ENCODE measurements at places on chromosomes 4 and X. TPM values are rescaled to one million over a fixed set of nuclear protein-coding genes. Genes with fewer than 3 reads are reported as not detected.

CENPI gene
- total RNA-seq: 19.4 TPM

- no peak for DNase-seq
Observed at GRCh38 chr4:88860586-88860985, 163.0 kb upstream of the NAP1L5 start.

SHOX gene
- not detected for total RNA-seq

DNA sequence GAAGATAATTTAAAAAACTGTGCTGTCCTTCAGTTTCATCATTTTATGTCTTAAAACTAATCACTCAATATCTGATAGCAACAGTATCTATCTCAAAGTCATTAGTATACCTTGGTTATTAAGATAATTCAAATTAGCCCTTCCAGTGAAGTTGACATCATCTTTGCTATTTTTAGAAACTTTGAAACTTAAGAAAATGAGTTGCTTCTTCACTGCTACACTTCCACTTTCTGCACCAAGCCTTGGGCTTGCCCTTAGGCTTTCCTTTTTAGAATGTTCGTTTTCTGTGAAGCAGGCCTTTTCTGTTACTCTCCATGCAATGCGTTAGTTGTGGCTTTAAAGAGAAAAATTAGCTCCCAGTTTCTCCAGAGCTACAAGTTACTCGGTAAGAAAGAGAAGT, 4.4 kb upstream of the VAMP7 start:
- DNase-seq: no peak

- no peak for DNase-seq
Observed at GRCh38 chr4:141807103-141807891, 170.9 kb downstream of the IL15 start.

DNA sequence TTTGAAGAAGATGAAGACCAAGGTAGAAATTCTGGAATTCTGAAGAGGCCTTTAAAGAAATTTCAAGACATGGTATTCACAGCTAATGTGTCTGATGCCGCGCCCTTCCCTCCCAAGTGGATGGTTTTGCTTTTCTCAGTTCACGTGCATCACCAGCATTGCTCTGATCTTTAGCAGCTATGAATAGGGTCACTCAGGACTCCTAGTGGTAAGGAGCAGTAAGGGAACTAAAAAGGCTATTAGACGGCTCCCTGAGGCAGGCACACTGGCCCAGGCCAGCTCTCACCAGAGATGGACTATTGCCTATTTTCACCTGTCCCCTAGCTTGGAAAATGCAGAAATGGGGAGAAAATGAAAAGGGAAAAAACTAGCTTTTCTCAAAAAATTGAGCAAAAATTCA, 447.5 kb upstream of the RASGEF1B start:
- DNase-seq: no peak

- DNase-seq: no peak
Observed at GRCh38 chr4:145888393-145888792, 50.2 kb downstream of the ZNF827 start.

- no peak for DNase-seq
Observed at GRCh38 chr4:185992585-185992984, 76.4 kb upstream of the TLR3 start.

DNA sequence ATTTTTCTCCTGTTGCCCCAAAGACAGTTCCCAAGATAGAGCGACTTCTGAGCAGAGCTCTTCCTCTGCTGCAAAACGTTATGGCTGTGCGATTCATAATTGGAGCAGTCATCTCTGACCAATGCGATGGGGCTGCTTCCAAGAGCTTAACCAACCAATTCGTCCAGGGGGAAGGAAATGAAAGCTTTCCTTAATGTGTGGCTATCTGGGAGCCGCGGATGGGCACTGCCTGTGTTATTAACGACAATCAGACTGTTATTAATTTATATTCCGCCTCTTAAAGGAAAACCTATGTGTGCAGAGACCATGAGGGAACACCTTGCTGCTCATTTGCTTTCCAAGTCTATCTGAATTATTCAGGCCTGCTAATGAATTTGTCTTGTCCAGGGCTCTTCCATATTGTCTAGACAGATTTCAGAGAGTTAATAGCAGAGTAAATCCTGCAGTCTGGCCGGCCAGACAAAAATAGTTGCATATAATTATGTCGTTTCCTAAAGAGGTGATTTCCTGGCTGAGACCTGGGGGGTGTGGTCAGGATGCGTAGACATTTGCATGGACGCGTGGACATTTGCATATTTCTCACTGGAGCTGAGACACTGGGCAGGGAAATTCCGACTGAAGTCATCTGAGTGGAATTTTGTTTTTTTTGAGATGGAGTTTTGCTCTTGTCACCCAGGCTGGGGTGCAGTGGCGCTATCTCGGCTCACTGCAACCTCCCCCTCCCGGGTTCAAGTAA, 135.4 kb downstream of the HMX1 start:
- no peak for DNase-seq

GRCh38 chr4:124333466-124333865, 379.1 kb downstream of the ANKRD50 start:
- no peak for DNase-seq

GRCh38 chr4:150699599-150699998, 117.6 kb downstream of the MAB21L2 start:
- no peak for DNase-seq

CLDN2 gene
- total RNA-seq: not detected

PCDH7 gene
- total RNA-seq: not detected

GRCh38 chr4:147620315-147620714, 3.1 kb downstream of the TMEM184C start:
- DNase-seq: peak; percentile 37

DNA sequence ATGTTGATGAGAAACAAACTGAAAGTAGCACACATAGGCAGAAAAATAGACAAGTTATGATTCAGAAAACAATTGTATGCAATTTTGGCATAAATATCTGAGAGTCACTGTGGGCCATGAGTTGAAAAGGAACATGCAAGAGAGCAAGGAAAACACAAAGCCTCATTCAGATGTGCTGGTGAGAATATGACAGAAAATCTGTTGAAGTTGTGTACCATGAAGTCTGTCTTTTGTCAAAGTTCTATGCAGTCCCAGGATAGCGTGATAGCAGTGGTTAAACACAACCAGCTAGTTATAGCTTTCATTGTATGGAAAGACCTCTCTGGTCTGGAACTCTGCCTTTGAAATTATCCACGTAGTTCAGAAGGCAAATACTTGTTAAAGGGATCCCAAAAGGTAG, 53.0 kb downstream of the TMEM154 start:
- no peak for DNase-seq

DNA sequence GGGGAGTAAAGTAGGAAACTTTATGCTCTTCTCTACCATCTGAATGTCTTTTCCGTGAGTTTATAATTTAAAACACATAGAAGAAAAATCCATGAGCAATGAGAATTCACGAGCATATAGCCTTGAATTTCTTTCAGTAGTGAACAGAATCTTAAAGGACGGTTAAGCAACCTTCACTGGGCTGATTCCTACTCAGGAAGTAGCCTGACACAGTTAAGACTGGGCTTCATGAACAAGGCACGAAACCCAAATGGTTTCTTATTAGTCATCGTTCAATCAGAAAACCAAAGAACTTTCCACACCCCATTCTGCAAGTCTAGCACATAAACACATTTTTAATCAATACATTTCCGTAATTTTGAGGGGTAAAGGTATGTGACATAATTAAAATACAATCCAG, 95.8 kb downstream of the SH3KBP1 start:
- peak; percentile 68 for DNase-seq

TMPRSS11B gene
- not detected for total RNA-seq

DNA sequence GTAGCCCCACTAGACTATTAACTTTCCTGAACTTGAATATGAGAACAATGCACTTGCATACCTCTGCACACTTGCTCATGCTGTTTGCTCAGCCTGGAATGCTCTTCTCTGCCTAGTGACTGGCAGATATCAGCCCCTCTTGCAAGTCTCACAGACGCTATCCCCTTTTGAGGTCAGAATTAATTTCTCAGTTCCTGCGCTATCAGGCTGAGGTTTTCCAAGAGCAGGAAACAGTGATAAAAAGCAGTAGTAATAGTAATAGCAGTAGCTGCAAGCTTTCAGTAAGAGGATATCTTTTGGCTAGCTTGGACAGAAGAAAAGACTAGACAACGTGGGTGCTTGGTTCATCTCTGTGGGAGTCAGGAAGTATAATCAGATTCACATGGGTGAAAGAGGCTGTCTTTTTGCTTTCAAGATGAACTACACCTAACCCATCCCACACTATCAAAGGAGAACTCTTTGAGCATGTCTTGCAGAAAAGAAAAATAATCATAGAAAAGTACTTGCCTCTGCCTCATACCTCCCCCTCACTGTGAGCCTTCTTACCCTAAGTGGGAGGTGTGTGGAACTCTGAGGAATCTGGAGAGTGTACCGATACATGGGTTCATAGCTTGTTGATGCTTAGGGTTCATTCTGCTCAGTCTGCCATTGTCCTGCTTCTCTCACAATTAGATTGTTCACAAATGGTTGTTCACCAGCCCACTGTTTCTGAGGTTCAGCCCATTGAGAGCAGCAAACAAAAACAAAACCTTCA, 11.3 kb upstream of the DRP2 start:
- no peak for DNase-seq

DUSP9 gene
- total RNA-seq: 0.19 TPM

DNA sequence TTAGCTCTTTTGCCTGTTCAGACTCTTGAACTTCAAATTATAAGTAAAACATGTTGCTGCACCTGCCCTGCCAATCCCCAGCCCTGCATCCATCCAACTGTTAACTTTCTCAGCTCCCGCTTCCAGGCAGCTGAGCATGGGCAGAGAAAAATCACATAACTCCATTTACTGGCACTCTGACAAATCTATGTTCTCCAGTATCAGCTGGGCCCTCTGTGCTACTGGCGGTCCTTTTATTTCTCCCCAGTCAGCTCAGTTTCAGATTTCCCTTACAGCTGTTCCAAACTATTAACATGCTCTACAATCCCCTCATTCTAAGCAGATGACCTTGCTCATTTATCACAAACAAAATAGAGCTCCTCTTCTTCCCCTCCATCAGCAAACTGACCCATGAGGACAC, 240.4 kb upstream of the TET2 start:
- no peak for DNase-seq

GRCh38 chr4:19689511-19689910, 562.2 kb upstream of the SLIT2 start:
- DNase-seq: no peak

All from activated CD4-positive, alpha-beta T cell treated with anti-CD3 and anti-CD28 coated beads, Interleukin-2, amount 10 ng/mL, durations not matched to agents 24 days and 14 days (primary cell).